ENCODE measurements at places on chromosomes 1 and 21.

DNA sequence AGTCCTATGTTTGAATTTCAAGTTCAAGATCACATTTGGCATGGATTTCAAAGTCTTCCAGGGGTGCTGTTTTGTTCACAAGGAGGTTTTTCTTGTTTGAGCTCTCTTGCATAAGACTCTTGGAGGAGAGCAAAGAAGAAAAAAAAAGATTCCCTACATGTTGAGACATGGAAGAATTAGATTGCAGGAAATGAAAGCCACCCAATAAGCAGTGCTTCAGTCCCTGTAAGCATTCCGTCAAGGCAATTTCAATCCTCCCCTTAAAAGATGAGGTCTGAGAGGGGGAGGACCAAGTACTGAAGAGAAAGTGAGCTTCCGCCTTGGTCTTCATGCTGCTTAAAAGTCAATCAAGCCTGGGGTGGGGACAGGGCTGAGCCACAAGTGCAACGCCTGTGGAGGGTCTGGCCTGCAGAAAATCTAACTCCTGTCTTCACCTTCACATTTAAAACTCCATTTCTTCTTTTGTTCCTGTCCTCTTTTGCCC is 50.2 kb downstream of the LPAR3 start:
- no peak for DNase-seq

DNA sequence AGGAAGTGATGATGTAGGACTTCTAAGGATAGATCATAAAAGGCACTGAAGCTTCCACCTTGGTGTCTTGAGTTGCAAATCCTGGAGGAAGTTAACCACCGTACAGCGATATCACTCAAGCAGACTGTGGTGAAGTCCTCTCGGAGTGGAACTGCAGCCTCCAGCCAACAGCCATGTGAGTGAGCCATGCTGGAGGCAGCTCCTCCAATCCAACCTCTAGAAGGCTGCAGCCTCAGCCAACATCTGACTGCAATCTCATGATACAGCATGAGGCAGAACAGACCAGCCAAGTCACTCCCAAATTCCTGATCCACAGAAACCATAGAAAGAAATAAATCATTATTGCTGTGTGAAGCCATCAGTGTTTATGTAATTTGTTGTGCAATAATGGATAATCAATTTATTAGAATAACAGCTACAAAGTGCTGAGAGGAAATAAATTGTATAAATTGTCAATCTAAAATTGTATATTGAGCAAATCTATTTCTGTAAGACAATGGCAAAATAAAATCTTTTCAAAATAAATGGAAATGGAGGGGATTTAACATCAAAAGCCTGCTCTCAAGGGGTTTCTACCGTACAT is 65.0 kb downstream of the PRSS38 start:
- no peak for DNase-seq

DNA sequence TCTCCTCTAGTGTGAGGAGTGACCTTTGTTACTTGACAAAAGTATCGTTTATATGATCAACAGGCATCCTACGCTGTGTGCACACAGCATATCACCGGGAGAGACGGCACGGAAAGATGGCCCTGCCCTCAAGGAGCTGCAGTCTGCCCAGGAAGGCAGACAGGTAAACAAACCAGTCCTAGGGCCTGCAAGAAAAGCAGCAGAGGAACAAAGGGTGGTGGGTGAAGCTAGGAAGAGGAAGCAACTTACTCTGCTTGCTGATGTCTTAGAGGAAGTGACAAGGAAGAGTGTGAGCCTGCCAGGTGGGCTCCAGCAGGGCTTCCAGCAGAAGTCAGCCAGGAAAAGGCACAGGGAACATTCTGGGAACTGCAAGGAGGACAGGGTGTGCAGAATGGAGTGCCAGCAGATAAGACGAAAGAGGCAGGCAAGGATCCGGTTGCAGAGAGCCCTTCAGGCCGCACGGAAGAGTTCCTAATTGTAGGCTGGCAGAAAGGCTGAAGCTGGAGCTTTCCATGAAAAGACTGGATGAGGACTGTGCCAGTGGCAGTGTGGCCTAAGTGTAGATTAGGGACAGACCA is 106.7 kb downstream of the SLC45A1 start:
- DNase-seq = no peak

DNA sequence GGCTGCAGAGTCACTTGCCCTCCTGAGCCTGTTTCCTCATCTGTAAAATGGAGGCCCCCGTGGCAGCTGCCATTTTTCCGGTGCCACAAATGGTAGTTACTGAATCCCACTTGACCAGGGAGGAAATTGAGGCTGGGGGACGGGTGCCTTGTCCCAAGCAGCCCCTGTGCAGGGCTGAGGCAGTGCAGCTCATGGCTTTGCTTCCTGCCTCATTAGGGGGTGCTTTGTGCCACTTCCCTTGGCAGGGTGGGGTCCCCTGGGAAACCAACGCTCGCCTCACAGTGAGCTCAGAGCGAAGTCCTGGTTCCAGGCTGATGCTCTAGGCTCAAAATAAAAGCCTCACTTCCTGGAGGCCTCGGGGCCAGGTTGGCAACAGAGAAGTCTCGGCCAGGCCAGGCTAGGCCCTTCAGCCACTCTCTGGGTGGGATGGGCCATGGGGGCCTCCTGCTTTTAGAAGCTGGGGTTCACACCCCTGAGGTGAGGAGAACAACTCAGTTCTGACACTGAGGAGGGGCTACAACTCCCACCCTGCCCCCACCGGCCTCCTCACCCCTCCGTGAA is 6.8 kb downstream of the LAPTM5 start:
- no peak for DNase-seq

DNA sequence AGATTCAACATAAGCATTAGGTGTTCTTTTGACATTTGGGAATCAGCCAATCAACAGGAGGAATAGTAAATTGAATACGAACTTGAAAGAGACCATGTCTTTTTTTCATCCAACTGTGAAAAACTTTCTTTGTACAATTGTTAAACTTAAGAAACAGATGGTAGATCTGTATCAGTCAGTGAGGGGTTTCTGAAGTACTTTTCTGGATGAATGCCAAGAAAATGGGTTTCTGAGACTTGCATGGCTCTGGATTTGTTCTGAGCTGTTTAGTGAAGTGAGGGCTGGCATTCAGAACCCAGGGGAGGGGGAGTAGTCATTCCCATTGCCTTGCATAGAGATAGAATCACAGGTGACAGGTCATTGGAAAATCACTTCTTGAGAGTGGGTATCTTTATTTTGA is 37.4 kb downstream of the PTPRC start:
- DNase-seq = no peak

DNA sequence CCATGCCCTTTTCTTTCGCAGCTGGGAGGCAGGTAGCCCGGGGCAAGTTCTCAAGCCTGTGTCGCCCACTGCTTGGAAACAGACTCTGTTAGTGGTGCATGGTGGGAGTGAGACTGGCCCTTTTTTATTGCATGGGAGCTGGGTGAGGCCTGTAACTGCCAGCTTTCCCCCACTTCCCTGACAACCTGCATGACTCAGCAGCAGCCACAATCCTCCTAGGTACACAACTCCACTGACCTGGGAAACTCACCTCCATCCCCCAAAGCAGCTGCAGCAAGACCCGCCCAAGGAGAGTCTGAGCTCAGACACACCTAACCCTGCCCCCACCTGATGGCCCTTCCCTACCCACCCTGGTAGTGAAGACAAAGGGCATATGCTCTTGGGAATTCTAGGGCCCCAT is 25.8 kb downstream of the PIGP start:
- no peak for DNase-seq

GRCh38 chr1:187509091-187509490 is 680.3 kb downstream of the PLA2G4A start:
- no peak for DNase-seq

- no peak for DNase-seq
Measured at GRCh38 chr21:26810676-26811415, 34.4 kb downstream of the ADAMTS1 start.

DNA sequence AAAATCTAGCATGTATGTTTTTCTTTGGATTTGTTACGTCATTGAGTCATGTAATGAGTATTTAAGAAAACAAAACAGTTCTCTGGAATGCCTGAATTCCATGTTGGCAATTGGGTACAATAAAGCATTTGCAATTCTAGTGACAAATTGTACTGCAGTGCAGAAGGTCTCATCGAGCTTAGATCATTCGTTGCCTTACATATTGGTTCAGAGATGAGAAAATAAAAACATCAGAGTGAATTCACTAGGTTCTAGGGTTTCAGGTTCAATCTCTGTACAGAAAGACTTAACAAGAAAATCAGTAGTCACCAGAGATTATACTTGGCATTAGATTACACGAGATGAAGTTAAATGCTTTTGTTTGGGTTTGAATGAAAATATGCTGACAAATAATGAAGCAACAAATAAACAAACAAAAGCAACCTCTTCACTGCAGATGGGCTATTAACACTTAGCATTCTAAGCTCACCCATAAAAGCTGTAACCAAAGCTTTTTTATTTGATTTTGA is 124.7 kb downstream of the RYR2 start:
- DNase-seq = no peak

GRCh38 chr1:203480084-203480483 is 4.5 kb downstream of the PRELP start:
- no peak for DNase-seq

GRCh38 chr1:41222496-41222895 is 19.6 kb downstream of the SCMH1 start:
- DNase-seq = no peak

DNA sequence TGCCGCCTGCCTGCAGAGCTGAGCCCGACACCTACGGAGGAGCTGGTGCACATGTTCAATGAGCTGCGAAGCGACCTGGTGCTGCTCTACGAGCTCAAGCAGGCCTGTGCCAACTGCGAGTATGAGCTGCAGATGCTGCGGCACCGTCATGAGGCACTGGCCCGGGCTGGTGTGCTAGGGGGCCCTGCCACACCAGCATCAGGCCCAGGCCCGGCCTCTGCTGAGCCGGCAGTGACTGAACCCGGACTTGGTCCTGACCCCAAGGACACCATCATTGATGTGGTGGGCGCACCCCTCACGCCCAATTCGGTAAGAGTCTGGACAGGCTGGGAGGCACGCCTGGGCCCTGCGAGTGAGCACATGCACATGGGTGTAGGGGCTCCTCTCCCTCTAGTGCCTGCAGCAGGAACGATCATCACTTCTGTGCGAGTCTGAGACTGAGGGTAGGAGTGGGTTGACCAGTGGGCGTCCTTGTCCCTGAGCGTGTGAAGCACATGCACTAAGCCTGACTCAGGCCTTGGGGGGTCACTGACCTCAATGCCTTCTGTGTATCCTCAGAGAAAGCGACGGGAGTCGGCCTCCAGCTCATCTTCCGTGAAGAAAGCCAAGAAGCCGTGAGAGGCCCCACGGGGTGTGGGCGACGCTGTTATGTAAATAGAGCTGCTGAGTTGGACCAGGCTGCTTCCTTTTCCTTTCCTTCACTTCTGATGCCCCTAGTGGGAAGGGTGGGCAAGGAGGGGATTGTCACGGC is 6.9 kb downstream of the DMAP1 start:
- no peak for DNase-seq

DNA sequence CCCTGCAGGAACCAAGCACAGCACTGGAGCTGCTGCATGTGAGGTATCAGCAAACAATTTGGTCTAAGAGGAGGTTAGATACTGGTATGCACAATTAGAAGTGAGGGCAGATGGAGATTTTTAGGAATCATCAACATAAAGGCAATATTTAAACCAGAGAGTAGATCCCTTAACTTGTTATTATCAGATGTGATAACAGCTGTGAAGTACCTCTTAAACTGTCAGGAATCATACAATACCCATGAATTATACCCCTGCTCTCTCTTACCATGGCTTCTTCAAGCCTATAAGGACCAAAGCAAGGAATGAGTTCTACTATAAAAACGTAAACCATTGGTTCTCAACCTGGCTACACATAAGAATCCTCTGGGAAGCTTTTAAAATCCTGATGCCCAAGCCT is 3.9 kb downstream of the BCAR3 start:
- DNase-seq = no peak

GRCh38 chr1:75583282-75583681 is 27.6 kb downstream of the SLC44A5 start:
- no peak for DNase-seq

GRCh38 chr1:231720652-231721325 is 94.2 kb downstream of the DISC1 start:
- DNase-seq = no peak

DNA sequence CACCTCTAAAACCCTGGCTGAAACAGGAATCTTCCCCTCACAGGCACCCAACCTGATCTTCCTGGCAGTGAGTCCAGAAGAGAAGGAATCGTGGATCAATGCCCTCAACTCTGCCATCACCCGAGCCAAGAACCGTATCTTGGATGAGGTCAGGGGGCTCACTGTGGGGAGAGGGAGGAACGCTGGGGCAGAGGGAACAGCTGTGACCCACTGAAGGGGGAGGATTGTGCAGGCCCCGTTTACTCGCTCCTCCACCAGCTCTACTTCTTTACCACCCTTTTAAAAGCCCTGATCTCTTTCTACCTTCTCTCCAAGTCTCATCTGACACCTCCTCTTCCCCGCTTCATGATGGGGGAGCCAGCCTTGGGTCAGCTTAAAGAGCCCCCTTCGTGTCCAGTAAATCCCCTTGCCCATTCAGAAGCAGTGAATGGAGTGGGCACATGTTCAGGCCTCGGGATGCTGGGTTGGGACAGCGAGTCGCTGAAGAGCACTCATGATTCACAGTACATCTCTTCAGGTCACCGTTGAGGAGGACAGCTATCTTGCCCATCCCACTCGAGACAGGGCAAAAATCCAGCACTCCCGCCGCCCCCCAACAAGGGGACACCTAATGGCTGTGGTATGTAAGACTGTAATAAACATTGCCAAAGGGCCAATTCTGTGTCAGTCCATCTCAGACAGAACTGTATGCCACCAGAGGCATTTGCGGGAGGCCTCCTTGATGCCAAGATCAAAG is 7.3 kb downstream of the PLEKHO1 start:
- DNase-seq = no peak

DNA sequence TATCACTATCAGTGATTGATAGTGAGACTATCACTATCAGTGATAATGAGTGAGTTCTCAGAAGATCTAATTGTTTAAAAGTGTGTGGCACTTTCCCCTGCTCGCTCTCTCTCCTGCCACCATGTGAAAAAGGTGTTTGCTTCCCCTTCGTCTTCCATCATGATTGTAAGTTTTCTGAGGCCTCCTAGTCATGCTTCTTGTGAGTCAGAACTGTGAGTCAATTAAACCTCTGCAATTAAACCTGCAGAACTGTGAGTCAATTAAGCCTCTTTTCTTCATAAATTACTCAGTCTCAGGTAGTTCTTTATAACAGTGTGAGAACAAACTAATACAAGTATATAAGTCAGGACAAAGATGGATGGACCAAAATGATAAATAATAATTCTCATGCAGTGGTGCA is 7.0 kb upstream of the IL23R start:
- DNase-seq = no peak

- no peak for DNase-seq
Measured at GRCh38 chr1:172391976-172392375, 28.5 kb upstream of the C1orf105 start.

GRCh38 chr1:220921498-220921897 is 42.3 kb downstream of the HLX start:
- DNase-seq = no peak

GRCh38 chr1:242055749-242056320 is 56.9 kb upstream of the MAP1LC3C start:
- DNase-seq = no peak

GRCh38 chr1:18561967-18562366 is 68.7 kb upstream of the PAX7 start:
- no peak for DNase-seq

All from stimulated activated CD8-positive, alpha-beta memory T cell treated with anti-CD3 and anti-CD28 coated beads, Interleukin-4, amount 100 ng/mL, for 1 hour (primary cell).